ENCODE measurements at places on chromosomes 4 and X.
A peak's percentile ranks its signal among the peaks of the same experiment; 100 is the strongest.

DNA sequence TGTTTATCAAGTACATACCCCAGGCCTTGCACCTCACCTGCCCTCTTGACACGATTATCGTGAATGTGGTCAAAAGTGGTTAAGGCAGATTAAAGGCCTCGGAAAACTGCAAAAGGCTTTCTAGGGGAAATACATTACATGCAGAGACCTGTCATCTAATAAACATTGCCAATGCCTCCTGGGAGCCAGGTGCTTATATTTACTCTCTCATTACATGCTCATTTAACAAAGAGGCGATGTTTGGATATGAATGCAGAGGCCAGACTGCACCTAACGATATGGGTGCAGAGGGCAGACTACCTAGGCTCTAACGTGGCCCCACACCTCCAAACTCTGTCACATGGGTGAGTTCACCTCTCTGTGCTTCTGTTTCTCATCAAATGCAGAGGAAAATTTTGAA, 14.5 kb downstream of the CRMP1 start:
- DNase-seq = no peak

DNA sequence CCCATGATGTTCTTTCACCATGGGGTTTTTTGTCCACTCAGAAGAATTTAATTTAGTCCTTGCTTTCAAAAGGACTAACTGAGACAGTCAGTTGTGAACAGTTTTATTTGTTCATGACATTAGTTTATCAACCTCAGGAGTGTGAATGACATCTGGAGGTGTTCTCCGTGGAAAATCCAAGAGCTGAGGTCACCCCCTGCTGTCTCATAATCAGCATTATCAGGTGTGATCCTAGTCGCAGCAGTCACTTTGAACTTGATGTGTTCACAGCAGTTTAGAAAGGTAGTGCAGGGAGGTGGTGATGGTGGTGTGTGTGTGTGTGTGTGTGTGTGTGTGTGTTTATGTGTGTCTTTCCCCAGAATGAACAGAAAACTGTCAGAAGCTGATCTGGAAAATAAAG, 1760.8 kb upstream of the PCDH10 start:
- DNase-seq = no peak

- DNase-seq = no peak
These were observed 129.7 kb downstream of the TMEM164 start for GRCh38 chrX:110132450-110133114.

GRCh38 chr4:88396681-88397080, 18.0 kb downstream of the HERC6 start:
- no peak for DNase-seq

GRCh38 chr4:3305610-3306371, 13.0 kb downstream of the RGS12 start:
- no peak for DNase-seq

DNA sequence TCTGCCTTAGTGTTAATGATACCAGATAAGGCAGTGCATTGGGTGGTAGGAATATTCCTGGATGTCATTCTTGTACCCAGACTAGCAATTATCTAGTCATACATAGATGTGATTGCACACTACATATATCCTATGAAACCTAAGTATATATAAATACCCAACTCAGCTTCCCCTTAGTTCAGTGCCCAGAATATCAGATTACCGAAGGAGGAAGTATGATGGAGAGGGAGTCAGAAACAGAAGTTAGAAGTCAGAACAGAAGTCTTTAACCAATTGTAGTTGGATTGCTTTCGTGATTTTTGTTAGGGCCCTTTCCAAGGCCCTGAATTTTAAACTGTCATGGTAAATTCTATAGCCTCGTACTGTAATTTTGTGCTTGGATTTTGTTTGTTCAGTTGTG, 42.9 kb downstream of the MOB1B start:
- no peak for DNase-seq

GRCh38 chrX:140766024-140766611, 56.6 kb downstream of the LINC00632 start:
- DNase-seq = peak; percentile 26

DNA sequence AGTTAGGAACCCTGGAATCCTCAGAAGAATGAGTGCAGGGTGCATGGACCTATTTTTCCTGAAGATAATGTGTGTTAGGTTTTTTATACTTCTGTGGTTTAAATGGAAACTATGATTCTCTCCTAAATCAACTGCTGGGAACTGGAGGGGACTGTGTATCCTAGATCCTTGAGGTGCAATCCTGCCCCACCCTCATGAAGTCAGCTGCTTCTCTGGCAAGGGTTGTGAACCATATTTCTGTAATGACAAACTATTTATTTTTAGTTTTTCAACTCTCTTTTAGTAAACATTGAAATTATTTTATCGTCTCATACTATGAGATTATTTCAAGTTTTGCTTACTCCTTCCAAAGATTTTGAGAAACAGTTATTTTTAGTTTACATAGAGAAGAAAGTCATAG, 25.8 kb upstream of the VEGFC start:
- no peak for DNase-seq

GRCh38 chr4:91373546-91373945, 930.2 kb upstream of the GRID2 start:
- no peak for DNase-seq

DNA sequence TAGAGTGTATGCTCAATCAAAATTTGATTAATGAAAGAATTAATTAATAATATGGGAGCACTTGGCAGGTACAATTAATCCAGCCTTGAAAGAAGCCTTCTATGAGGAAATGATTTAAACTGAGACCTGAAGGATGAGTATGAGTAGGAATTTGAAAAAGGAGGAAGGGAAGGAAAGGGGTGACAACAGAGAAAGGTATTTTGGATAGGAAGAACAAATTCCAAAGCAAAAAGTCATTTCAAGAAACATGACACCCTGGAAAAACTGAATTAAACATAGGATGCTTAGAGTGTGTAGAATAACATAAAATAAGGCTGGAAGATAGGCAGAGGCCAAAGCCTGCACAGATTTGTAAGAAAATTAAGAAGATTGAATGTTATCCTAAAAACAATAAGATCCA, 29.6 kb downstream of the PHOX2B start:
- no peak for DNase-seq

DNA sequence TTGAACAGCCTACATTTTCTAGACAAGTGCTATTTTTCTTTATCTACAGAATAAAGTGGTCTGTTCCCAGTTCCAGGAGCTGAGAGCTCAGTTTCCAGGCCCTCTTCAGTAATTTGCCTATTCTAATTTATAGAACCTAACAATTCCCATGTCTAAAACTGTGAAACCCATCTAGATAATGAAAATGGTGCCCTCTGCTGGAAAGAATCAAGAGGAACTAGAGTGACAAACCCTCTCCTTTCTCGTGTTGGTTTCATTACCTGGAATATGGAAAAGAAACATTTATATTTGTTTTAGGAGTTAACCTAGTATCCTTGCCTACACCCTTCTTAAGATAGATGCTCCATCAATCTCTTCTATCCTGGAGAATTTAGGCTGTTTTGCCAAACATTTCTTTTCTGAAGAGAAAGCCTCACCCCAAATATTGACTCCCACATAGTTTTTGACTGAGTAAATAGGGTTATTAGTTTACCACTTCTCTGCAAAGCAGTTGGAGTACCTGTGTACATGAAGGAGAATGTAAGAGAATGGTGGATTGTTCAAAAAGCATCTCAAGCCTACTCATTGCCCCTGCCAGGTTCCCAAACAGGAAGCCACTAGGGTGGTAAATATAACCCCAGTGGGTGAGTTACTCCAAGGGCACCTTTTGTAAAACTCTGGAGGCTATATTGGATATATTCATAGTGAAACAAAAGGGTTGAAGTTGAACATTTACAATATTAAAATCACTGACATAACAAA, 121.6 kb downstream of the RASL11B start:
- DNase-seq = no peak

GRCh38 chr4:7735961-7736360, 203.7 kb downstream of the AFAP1 start:
- no peak for DNase-seq

GRCh38 chr4:151540728-151541388, 131.9 kb downstream of the FHIP1A start:
- no peak for DNase-seq

GRCh38 chr4:106875340-106875739, 160.8 kb downstream of the DKK2 start:
- no peak for DNase-seq

- no peak for DNase-seq
These were observed 15.8 kb downstream of the EFNB1 start for GRCh38 chrX:68844581-68844980.

DNA sequence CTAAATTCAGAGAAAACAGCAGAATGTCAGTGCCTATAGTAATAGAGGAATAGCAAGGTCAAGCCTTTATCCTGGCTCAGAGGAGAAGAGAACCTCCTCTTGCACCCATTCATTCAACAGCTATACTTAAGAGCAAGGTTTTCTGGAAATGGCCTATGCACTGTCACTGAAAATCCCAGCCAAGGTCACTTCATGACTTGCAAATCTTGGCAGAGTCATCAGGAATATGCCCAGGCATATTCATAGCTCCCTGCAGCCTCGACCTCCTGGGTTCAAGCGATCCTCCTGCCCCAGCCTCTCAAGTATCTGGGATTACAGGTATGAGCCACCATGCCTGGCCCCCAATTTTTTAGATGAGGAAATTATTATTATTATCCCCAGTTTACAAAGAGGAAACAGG, 35.8 kb upstream of the NOCT start:
- no peak for DNase-seq

GRCh38 chr4:113998079-113998478, 18.6 kb upstream of the ARSJ start:
- DNase-seq = no peak

GRCh38 chrX:369563-370101, 17.1 kb downstream of the PPP2R3B start:
- DNase-seq = no peak

DNA sequence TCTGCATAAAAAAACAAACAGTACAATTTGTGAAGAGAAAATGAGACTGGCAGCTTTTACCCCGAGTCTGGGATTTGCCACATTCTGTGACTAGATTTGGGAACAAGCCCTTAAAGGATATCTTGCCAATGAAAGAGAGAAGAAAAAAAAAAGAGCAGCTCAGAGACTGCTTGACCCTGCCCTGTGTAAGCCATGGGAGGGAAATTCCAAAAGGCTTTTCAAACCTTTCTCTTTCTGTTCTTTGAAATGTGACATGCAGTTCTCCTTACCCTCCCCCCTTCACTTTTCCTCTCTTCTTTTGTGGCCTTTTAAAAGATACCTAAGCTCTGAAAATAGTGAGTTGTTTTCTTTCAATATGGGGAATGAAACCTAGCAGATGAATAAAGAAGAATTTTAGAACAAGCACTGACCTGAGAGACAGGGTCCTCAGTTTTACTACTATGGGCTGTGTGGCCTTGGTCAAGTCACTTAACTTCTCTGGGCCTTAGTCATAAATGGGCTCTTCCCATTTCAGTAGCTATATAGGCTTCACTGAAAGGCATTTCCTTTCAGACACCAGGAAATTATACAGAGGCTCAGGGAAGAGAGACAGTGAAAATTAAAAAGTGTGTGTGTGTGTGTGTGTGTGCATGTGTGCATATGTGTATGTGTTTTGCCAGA, 5.1 kb downstream of the CCDC160 start:
- no peak for DNase-seq

GRCh38 chr4:2364654-2365053, 53.8 kb downstream of the ZFYVE28 start:
- DNase-seq = peak; percentile 38

DNA sequence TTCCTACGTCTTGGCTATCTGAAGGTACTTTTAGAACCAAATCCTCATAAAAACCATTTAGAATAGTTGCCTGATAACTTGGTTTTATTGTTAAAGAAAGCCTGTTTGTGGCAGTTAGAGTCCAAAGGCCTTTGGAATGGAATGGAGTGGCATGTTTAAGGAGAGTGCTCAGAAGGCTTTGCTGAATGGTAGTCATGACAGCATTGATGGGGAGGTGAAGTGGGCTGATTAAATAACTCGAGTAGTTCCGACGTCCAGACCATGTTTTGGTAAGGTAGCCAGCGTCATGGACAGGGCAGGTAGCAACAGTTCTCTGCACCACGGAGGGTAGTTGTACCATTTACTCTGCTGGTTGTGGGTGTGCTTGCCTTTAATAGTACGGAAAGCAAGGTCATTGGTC, 86.3 kb upstream of the CLDN34 start:
- no peak for DNase-seq

- DNase-seq = no peak
These were observed 272.9 kb downstream of the PPP1R2C start for GRCh38 chrX:42505016-42505415.

- DNase-seq = no peak
These were observed 280.1 kb downstream of the PABPC4L start for GRCh38 chr4:133921280-133922195.

DNA sequence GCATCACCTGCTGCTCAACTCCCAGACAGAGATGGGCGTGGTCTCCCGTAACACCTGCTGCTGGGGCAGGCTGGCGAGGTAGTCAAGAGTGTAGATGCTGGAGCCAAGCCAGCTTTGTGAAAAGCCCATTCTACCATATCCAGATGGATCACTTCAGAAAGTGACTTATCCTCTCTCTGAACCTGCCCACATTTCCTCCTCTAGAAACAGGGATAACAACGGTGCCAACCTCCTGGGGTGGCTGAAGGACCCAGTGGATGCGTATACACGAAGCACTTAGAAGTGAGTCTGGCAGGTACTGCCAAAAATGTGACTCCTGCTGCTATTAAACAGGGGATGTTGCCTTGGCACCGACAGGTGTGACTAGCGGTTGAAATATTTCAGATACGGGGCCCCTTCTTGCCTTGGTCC, 95.8 kb downstream of the SORBS2 start:
- no peak for DNase-seq

GRCh38 chr4:169885893-169886292, 128.1 kb upstream of the HPF1 start:
- DNase-seq = no peak

GRCh38 chrX:9351126-9351525, 113.7 kb upstream of the TBL1X start:
- no peak for DNase-seq

GRCh38 chrX:49174723-49175122, 3.0 kb downstream of the PLP2 start:
- no peak for DNase-seq

DNA sequence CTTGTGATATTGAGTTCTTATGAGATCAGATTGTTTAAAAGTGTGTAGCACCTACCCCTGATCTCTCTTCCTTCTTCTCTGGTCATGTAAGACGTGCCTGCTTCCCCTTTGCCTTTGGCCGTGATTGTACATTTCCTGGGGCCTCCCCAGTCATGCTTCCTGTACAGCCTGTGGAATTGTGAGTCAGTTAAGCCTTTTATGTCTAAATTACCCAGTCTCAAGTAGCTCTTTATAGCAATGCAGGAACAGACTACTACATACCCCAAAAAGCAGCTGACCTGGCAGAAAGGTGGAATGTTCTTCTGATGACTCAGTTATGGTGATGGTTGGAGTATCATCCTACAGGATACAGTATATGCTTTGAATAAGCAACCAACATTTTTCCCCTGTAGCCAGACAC, 11.4 kb upstream of the MCUB start:
- DNase-seq = no peak

Data from stimulated activated CD8-positive, alpha-beta memory T cell treated with anti-CD3 and anti-CD28 coated beads, Interleukin-4, amount 100 ng/mL, for 24 hours (primary cell).